ENCODE measurements at places on chromosomes 1 and 21.

DNA sequence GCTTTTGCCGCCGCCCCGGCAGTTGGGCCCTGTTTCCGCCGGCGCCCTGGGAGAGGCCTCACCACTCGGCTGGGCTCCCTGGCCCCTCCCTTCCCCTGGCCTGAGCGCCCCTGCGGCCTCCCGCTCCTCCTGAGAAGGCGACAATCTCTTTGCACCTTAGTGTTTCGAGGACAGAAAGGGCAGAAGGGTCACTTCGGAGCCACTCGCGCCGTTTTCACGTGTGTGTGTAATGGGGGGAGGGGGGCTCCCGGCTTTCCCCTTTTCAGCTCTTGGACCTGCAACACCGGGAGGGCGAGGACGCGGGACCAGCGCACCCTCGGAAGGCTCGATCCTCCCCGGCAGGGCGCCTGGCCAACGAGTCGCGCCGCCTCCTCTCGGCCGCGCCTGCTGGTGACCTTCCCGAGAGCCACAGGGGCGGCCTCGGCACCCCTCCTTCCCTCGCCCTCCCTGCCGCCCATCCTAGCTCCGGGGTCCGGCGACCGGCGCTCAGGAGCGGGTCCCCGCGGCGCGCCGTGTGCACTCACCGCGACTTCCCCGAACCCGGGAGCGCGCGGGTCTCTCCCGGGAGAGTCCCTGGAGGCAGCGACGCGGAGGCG lies 432 bp upstream of the SIM2 start:
- DNase-seq, result no peak

GRCh38 chr1:244713332-244713731 lies 60.4 kb downstream of the DESI2 start:
- no peak for DNase-seq

DNA sequence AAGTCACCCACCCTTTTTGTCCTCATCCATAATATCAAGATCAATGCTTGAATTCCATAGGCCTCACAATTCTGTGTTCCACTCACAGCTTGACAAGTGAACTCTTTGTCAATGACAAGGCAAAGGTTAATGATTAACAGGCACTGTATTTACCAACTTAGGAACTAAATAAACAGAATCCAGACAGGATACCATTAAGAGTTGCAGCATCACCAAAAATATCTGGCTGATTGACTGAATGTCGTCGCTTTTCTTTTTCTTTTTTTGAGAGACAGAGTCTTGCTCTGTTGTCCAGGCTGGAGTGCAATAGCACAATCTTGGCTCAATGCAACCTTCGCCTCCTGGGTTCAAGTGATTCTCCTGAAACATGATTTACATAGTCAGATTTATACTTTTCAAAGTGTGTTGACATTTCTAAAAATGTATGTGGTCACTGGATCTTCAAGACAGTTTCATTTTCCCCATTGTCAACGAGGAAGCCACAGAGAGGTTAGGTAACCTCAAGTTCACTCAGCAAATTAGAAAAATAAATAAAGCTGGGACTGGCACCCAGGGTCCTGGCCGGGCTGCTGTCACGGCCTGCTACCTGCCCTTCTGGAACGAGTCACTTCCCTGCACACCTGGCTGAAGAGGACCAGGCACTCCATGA lies 81.0 kb downstream of the PDE9A start:
- peak; percentile 12 for DNase-seq

DNA sequence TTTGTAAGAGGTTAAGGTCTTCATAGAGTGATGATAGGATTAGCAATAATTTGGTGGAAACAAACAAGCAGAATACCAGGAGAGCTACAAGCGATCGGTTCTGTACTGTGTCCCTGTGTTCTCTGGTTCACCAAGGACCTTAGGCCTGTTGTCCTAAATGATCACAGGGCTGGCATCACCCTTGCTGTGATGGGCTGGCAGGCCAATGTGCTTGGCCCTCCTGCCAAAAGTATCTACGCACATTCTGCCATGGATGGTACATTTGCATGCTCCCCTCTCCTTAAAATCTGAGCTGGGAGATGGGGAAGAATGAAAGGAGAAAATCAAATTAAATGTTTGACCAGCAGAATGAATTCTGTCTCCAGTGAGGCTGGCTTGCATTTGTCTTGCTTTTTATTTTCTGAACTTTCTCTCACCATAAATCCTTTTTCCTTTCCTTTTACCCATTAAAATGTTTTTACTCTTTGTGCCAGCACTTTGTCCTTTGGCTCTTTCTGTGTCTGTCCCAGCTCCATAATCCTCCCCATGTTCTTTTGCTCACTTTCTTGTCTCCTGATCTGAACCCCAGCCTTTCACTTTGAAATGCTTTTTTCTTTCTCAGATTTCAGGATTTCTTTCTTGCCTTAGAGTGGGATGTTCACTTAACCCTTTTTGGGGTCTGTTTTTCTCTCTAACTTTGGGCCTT lies 51.7 kb downstream of the PBX1 start:
- no peak for DNase-seq

DNA sequence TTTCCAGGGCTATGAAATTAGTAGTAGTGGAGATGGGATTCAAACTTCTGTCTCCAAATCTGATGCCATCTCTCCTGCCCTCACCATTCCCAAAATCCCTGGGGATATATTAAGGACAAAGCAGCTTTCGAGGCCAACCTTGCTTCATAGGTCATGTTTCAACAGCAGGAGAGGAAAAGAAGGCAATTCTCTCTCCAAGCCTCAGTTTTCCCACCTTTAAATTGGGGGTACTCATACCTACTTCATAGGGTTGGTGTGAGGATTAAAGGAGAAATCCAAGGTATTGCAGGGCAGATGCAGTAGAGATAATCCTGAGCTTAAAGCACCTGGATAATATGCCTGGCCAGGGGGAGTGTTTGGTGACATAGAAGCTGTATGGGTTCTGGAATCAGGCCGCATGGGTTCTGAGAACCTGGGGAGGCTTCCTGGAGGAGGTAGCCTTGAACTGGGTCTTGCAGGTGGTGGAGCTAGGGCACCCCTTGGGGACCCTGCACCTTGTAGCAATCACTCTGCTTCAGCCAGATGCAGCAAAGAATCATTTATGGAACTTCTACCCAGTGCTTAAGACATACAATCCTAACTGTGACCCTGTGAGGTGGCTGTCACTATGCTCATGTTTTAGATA lies 10.7 kb upstream of the IFFO2 start:
- DNase-seq, result no peak

DNA sequence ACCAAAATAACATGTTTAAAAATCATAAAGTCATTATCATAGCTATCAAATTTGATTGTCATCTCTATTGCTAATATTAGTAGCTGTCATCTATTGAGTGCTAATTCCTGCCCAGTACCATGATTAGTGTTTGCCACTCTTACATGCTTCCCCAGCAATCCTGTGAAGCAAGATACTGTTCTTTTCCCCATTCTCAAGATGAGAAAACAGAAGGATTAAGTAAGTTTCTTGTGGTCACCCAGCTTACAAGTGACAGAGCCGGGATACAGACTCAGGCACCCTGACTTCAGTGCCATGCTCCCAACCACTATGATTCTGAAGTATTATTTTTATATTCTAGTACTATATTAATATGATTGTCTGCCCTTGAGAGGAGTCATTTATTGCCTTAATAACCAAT lies 36.5 kb downstream of the LRRC8C start:
- no peak for DNase-seq

GRCh38 chr1:218488986-218489385 lies 143.8 kb downstream of the TGFB2 start:
- DNase-seq, result no peak

- DNase-seq, result no peak
Measured at GRCh38 chr1:246269466-246269865, 237.6 kb downstream of the SMYD3 start.

DNA sequence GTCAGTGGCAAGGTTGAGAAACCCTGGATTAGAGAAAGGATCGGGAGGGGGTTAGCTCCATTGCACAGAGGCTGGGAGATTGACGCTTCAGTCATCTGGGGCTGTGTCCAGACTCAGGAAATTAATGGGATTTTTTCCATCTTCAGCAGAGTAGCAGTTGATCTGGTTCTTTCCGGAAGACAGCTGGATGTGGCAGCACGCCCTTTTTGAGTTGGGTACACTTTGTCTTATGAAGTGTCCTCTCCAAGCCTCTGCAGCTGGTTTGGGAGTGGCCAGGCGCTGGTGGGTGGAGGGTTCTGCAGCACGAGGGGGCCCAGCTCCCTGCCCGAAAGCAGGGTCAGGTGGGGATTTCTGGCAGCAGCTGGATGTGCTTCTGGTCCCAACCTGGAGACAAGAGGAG lies 95.1 kb downstream of the TAS1R2 start:
- DNase-seq, result no peak

DNA sequence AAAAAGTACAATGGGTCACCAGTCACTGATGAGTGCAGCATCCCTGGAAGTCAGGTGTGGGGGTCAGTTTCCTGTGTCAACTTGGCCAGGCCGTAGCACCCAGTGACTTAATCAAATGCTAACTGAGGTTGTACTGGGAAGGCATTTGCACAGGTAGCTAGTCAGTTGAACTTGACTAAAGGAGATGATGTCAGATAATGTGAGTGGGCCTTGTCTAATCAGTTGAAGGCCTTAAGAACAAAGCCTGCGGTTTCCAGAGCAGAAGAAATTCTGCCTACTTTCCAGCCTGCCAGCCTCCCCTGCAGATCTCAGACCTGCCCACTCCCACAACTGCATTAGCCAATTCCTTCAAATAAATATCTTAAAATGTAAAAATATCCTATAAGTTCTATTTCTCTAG lies 57.1 kb downstream of the ERG start:
- DNase-seq, result no peak

DNA sequence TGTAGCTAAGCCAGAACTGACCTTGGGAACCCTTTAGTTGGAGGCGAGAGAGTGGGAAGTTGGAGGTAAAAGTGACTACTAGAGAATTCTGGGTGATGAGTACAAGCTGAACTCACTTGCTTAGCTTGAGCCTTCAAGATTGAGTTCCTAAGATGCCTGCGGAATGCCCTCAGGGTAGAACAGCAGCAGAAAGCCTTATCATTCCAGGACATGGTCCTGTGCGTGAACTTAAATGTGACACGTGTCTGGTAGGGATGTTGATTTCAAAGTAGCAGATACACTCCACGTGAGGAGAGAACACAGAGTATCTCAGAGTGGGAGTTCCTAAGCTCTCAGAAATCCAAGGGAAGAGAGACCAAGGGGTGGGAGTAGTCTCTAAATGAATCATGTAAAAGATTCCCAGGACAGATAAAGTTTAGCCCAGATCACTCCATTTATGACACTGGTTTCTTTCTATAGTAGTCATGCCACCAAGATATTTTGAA lies 60.1 kb downstream of the KCNK1 start:
- no peak for DNase-seq

DNA sequence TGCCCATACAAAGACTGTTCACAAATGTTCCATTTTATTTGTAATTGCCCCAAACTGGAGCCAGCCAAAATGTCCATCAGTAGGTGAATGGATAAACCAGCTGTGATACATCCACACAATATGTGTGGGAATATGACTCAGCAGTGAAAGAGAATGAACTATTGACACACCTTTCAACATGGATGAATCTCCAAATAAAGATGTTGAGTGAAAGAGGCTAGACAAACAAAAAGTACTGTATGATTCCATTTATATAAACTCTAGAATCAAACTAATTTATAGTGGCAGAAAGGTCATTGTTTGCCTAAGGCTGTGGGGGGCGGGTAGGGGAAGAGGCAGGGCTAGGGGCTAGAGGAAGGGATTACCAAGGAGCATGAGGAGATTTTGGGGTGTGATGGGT lies 4.5 kb downstream of the DHCR24 start:
- DNase-seq, result no peak

DNA sequence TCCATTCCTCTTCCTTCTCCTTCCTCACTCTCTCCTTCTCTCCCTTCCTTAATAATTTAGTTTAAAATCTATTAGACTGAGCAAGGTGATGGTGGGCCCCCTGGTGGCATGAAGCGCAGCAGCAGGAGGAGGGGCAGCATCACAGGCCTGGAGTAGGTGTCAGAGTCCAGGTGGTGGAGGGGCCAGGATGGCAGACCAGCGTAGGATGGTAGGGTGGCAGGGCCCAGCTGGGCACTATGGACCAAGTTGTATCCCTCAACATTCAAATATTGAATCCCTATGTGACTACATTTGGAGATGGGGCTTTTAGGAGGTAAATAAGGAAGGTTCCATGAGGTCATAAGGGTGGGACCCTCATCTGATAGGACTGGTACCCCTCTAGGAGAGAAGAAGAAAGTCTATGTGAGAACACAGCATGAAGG lies 61.0 kb downstream of the WDR4 start:
- DNase-seq, result peak; percentile 71

- no peak for DNase-seq
Measured at GRCh38 chr1:212129781-212130180, 94.2 kb downstream of the DTL start.

GRCh38 chr1:24911651-24912155 lies 18.4 kb downstream of the RUNX3 start:
- no peak for DNase-seq

GRCh38 chr1:58451560-58452191 lies 94.8 kb downstream of the OMA1 start:
- DNase-seq, result no peak

DNA sequence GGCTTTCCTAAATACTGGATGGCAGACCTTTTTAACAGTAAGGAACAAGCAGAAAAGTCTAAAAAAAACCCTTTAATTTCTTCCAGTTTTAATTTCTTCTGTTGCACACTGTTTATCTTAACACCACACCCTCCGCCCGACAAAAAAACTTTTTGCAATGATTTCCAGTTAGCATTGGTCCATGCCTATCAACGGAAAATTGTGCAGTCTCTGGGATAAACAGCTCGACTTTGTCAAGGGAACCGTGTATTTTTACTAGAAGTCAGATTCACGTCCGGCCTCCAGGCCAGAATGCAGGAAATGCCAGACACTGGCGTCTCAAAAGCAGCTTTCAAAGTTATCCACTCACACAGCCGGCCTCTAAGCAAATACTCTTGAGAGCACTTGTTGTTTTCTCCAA lies 378 bp upstream of the NUP210L start:
- DNase-seq, result no peak

DNA sequence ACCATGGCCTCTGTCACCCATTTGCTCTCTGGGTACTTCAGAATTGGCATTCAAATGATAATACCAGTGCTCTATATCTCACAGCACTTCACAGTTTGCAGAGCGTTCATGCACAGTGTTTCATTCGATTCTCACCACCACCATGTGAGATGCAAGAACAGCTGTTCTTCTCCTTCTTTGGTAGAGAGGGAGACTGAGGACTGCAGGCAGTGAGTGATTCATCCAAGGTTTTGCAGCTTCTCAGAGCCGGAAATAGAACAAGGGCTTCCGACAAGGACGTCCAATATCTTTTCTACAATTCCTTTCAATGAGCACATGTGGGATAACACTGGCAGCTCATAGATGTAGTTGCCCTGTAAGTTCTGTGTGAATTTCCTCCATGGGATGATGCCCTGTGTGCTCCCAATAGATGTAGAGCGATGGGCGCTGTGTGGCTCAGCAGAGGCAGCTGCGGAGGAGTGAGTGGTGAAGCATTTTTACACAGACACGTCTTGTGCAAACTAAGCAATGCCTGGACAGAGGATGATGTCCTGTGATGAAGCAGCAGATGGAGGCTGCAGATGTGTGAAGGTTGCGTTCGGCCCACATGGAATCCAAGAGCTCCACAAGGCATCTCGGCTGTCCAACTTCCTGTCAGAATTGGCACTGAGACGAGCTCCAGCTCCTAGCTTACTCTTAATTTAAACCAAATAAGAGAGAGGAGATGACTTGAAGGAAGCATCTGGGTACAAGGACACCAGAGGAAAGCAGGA lies 24.9 kb downstream of the MT1HL1 start:
- no peak for DNase-seq

- DNase-seq, result no peak
Measured at GRCh38 chr1:104854529-104854928, 1104.8 kb downstream of the AMY1C start.

GRCh38 chr1:46735708-46736324 lies 16.9 kb upstream of the EFCAB14 start:
- DNase-seq, result peak; percentile 31

Data from CD4-positive, alpha-beta T cell treated with Interleukin-12 subunit alpha and Interleukin-12 subunit beta, for 1 hour (primary cell).